ENCODE measurements at places on chromosomes 16 and 17.

- DNase-seq: no peak
Measured at GRCh38 chr17:5785338-5785737, 201.0 kb upstream of the NLRP1 start.

- DNase-seq: no peak
Measured at GRCh38 chr17:78684026-78684425, 98.0 kb downstream of the CYTH1 start.

DNA sequence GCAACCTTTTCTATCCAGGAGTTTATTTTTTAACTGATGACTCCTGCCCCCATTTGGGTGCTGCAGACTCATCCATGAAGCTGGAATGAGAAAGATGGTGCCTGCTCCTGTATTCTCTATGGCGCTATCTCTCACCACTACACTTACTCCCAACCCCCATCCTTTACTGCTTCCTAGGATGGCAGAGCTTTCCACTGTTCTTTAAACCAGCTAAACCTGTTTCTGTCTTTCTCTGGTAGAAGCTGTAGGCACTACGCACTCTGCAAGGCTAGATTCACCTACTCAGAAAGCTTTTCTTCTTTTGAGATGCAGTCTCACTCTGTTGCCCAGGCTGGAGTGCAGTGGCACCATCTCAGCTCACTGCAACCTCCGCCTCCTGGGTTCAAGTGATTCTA is 47.0 kb downstream of the ADAMTS18 start:
- DNase-seq: no peak

DNA sequence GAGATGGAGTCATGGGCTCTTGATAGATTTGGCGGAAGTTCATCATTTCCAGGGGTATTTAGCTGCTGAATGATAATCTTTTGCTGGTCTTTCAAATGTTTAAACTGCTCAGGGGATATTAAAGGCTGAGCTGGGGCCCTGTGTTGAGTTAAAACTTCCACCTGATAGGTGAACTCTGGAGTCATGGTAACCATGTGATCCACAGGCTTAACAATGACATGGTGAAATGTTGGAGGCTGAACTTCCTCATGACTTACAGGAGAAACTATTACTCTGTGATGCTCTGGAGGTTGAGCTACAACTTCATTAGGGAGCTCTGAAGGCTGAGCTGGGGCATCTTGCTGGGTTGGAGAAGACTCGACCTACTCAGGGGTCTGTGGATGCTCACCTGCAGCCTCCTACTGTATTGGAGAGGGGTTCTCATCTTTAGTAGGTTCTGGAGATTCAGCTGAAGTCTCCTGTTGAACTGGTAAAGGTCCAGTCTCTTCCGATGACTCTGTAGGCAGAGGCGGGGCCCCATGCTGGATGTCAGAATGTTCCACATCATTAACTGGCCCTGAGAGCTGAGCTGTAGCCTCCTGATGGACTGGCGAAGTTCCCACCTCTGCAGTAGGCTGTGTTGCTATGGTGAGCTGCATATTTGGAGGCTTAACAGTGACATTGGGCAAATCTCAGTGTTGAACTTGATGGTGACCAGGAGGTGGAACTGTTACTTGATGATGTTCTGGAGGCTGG is 24.2 kb downstream of the RDM1 start:
- DNase-seq: no peak

DNA sequence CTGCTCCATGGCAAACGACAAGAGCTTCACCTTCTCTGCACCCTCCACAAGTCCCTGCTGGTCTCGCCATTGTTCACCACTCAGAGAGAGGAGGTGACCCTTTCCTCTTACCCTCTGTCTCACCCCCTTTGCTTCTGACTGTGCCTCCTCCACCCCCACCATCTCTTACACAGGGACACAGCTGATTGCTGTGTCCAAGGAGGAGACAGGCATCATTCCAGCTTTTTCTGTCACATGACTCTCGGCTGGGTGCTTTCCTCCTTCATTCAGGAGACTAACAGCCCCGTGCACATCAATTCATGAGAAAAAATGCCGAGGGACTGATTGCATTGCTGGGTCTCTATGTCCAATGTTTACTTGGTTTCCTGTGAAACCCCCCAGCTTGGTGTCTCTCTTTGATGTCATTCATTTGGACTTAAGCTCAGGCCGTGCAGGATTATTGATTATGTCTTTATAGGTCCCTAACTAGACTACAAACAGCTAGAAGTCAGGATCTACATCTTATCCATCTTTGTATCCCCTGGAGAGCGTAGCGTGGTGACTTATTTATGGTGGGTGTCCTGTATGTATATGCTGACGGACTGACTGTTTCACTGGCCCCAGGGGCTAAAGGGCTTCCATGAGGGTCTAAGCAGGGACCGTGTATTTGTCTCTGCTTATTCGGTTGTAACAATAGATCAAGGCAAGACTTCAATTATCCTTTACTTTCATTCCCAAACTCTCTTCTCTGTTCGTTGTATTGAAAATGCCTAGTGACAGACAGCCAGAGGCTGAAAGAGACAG is 82.2 kb upstream of the CDH13 start:
- DNase-seq: no peak

- peak; percentile 65 for DNase-seq
Measured at GRCh38 chr16:71610936-71611871, 14.8 kb upstream of the MARVELD3 start.

- no peak for DNase-seq
Measured at GRCh38 chr17:80895366-80895765, 96.3 kb upstream of the CHMP6 start.

GRCh38 chr17:34167354-34167753 is 87.7 kb upstream of the CCL2 start:
- DNase-seq: no peak

DNA sequence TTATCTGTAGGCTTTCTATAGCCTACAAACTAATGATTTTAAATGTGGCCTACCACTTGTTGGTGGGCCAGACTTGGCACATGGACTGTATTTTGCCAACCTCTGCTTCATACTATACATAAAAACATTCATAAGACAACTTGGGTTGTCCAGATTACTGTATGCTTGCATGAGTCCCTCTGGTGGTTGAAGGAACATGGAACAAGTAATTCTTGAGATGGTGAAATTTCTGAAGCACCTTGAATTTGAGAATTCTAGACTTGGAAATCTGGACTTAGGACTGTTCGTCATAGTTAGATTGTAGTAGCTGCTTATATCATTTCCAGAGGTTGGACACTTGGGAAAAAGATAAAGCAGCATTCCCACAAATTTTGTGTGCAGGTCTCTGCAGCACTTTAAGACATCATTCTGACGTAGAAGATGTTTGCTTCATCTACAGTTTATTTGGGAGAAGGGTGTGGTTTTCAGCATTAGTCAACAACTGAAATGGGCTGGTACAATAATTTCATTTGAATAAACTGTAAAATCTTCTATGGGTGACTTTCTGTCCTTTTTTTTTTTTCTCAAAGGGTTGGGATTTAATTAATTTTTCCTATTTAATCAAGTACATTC is 31.2 kb downstream of the NFATC3 start:
- DNase-seq: no peak

DNA sequence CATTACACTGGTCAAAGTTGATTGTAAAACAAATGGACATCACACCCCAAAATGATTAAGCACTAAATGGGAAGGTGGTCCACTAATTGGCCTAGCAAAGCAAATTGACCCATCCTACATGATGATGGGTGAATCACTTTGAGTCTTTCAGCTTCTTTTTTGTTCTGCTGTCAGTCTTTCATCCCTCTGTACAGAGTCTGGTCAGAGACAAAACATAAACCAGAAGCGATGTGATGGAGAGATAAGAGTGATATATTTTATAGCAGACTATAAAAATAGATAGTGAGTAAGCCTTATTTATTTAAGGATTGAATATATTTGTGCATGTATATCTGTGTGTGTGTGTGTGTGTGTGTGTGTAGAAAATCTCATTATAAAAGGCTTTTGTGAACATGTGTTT is 618.4 kb upstream of the SOX9 start:
- DNase-seq: no peak

- DNase-seq: peak; percentile 31
Measured at GRCh38 chr17:75181608-75182318, 996 bp downstream of the SUMO2 start.

- no peak for DNase-seq
Measured at GRCh38 chr17:35891269-35891668, 11.1 kb upstream of the CCL5 start.

- no peak for DNase-seq
Measured at GRCh38 chr17:17107891-17108431, 65.7 kb downstream of the MPRIP start.

- no peak for DNase-seq
Measured at GRCh38 chr16:3612510-3613466, 1.4 kb upstream of the SLX4 start.

- no peak for DNase-seq
Measured at GRCh38 chr17:37134050-37134449, 185.3 kb downstream of the AATF start.

GRCh38 chr16:24394341-24394740 is 138.2 kb downstream of the CACNG3 start:
- DNase-seq: no peak

GRCh38 chr17:9824094-9824493 is 1.6 kb upstream of the GLP2R start:
- no peak for DNase-seq

DNA sequence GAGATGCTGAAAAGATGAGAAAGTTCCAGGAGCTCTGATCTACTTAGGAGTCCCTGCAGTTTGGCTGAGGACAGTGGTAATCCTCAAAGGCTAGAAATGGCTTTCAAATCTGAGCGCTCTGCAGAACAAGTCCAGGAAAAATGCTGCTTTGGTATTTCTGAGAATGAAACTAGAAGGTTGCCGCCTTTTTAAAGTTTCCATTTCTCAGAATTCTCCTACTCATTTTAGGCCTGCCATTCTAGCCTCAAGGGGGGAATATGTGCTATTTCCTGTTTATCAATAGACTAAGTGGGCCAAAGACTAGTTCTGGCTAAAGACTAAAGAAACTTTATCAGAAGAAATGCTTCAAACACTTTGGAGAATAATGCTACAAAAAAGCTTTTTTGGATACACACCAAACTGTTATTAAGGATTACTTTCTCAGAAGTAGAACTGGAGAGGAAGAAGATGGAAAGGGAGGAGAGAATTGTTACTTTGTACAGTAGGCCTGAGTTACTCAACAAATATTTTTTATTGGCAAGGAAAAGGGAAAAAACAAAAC is at the start of gene SLFN12L:
Gene SLFN12L, minus strand, starts transcription at position 78 of the 541 bp plus-strand sequence. CDS start 15,314 bp downstream, outside the sequence.
- peak; percentile 18 for DNase-seq

DNA sequence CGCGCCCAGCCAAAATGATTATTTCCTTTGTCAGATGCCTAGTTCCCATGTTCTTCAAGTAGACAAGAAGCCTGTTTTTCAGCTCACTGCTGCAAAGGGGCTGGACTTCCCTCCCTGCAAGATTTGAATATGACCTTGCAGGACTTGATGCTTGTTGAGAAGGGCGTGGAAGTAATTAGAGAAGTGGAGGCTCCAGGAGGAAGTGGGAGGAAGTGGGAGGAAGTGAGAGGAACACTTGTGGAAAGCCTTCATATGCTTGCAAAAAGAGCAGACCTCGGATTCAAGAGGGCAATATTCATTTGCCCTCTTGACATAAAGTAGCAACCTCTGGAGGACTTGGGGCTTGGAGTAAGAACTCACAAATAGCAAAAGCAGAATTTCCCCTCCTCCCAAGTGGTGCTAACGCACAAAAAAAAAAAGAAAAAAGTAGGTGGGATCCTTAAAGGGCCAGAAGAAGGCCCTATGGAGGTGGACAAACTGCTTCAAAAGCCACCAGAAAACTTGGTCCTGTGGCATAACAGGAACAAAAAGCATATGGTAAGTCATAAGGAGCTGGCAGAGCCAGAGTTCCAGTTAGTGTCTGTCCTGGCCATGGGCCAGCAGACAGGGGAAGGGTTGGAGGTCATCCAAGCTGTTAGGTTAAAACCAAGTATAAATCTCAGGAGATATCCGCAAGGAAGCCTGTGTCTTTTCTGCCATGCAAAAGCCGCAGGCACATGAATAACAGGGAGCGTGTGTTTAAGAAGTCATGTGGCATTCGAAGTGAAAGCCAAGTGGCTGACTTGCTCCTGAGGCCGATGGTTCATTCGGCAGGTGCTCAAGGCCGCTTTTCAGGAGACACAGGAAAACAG is 20.6 kb upstream of the PRKAR1A start:
- peak; percentile 49 for DNase-seq

GRCh38 chr16:87067836-87068761 is 249.1 kb downstream of the C16orf95 start:
- no peak for DNase-seq

DNA sequence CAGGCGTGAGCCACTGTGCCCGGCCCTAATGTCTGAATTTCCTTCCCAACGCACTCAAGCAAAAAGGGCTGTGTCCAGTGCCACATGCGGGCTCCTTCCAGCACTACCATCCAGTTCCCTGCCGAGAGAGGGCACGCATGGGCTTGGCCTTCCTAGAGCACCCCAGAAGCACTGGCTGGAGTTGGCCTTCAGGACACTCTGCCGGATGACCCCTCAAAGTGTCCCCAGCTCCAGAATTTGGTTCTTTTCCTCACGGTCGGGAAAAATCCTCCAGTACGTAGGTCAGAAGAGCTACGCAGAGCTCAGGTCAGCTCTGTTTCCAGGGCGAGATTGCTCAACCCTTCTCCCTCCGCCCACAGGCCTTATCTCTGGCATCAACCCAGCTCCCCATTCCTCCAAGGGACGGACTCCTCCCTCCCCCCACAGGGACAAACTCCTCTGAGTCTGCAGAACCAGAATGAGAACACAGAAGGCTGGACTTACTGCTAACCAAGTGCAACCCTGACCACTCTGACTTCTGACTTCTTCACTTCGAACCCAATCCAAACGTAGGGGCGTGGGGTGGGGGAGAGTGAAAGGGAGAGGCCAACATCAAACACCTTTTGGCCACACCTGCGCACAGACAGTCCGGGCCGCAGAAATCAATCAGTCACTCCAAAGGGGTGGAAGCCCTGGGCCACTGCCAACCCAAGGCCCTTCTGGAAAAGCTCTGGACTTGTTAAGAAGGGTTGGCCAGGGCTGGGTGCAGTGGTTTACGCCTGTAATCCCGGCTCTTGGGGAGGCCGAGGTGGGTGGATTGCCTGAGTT is 3.6 kb downstream of the CDC42EP4 start:
- DNase-seq: no peak

DNA sequence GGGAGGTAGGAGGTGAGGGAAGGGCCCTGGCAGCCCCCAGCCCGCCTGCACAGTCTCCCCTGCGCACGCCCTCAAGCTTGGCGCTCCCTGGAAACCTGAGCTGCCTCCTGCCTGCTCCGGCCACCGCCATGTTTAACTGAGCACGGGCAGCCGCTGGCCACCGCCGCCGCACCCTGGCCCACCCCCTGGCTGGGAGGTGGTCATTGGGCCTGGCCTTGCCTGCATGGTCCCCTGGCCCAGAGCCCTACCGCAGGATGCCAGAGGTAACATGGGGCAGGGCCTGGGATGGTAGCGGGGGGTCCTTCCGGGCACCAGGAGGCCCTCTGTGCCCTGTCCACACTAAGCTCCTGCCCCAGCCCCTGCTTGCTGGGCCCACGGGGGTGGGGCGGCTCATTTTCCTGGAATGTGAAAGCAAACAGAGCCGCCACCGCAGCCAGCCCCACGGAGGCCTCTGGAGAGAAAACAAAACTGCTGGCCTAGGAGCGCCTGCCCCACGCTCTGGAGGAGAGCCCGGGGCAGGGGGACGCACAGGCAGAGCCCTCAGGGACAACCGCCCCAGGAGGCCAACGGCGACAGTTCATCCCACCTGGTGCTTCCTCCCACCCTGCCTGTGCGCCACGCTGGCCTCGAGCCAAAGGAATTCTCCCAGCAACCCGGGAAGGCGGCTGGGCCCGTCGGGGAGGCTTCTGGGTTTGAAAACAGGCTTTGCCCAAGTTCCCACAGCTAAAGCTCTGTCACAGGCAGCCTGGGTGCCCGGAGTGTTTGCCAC is 8.9 kb downstream of the NHERF2 start:
- no peak for DNase-seq

- peak; percentile 8 for DNase-seq
Measured at GRCh38 chr16:48432136-48432535, 46.9 kb upstream of the SIAH1 start.

GRCh38 chr17:7992924-7993323 is 9.5 kb upstream of the GUCY2D start:
- peak; percentile 53 for DNase-seq

All from CD4-positive, alpha-beta T cell treated with Interferon gamma for 1 hour (primary cell).